ENCODE measurements at places on chromosomes 6 and 20.

DNA sequence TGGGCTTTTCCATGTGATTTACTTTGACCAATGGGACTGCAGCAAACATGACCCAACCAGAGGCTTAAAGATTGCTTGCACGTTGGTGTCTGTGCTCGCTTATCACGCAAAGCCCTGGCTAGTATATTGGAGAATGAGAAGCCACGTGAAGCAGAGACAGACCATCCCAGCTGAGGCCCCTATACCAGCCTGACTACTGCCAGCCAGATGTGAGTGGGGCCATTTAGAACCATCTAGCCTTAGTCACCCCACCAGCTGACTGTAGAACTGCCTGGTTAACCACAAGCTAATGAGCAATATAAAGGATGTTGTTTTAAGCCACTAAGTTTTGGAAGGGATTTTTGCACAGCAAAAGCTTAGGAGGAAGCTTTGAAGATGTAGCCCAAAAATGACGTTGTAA is 74.5 kb downstream of the MACROD2 start:
- DNase-seq, result peak; percentile 63

- peak; percentile 93 for DNase-seq
These were observed 156.1 kb downstream of the COL21A1 start for GRCh38 chr6:56091159-56091869.

DNA sequence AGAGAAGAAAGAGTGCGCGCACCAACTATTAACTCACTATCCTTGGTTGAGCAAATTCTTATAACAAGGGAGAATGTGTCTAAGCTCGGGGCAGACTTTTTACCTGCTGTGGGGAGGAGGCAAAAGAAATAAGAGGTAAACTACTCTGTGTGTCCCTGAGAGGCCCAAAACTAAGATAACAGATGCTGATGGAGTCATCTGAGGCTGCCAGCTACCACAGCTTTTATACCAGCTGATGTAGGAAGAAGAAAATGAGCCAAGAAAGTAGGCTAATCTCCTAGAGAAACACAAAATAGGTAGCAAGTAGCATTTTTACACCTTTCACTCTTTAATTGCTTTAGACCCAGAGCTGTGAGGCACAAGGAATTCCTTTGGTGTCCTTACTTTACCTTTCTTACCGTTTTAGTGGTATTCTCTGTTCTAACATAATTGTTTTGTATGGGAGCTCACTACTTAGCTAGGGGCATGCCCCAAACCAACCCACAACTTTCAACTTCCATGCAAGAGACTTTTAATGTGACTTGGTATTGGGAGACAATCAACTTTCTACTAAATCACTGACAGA is 27.8 kb upstream of the PIM1 start:
- DNase-seq, result no peak

DNA sequence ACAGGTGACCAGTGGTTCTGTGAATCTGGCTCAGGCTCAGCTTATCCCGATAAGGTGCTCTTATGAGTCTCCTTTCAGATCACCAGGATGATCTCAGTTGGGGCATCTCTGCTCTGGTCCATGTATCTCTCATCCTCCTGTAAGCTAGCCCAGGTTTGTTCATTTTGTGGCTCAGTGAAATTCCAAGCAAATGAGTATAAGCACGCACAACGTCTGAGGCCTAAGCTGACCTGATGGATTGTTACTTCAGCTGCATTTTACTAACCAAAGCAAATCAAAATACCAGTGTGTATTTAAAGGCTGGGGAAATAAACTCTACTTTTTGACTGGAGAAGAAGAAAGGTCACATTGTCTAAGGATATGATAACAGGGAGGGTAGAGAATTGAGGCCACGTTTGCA is 551.0 kb upstream of the BTBD3 start:
- DNase-seq, result peak; percentile 84

DNA sequence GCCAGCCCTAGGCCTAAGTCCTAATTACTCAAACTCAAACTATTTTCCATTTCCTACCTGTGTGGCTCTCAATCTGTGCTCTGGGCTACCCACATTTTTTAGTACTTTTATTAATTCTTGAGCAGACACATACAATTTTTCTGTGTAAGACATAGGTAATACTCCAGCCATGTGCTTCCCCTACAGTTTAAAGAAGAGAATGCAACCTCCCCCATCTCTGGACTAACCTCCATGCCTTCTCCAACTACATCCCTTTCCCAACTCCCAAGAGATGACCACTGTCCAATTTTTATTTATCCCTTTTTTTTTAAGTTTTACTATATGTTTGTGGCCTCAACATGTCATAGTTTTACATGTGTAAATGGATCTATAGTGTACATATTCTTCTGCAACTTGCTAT is 5.8 kb downstream of the HMGN4 start:
- peak; percentile 43 for DNase-seq

- DNase-seq, result peak; percentile 76
These were observed 107.7 kb upstream of the CDYL start for GRCh38 chr6:4668271-4669179.

GRCh38 chr6:153958860-153959259 is 80.2 kb upstream of the OPRM1 start:
- no peak for DNase-seq

GRCh38 chr6:63440057-63440456 is 120.3 kb upstream of the LGSN start:
- no peak for DNase-seq

- DNase-seq, result no peak
These were observed 45.5 kb upstream of the CCR6 start for GRCh38 chr6:167077241-167077932.

DNA sequence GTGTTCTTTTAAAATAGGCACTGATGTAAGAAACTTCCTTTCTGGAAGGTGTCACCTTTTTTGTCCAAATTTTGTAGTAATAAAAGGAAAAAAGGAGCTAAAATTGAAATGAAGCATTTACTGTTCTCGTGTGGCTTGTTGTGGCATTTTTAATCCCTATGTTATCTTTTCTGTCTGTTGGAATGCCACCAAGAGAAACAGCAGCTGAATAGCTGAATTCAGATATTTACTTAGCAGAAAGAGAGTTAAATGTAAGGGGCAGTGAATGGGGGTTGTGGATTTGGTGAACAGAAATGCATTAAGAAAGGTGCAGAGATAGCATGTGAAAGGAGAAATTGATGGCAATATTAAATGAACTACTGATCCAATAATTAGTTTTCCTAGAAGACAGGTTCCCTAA is 573.6 kb upstream of the EPHA7 start:
- DNase-seq, result no peak

DNA sequence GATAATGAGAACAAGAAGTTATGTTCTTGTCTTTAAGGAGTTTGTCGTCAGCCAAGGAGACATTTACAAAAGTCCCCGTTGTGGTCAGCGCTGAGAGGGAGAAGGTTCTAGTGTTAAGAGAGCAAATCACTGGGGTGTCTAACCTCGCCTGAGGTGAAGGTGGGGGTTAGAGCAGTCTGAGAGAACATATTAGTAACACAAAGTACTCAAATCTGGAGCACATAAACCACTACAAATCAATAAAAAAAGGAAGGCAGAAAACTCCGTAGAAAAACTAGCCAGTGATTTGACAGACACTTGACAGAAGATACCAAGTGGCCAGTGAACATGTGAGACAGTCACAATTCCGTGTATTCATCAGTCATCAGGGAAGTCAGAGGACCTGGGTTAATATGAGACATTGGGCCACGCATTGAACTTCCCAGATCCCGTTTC is 45.4 kb downstream of the CDS2 start:
- DNase-seq, result no peak

GRCh38 chr6:11055127-11055627 is 11.1 kb upstream of the ELOVL2 start:
- DNase-seq, result peak; percentile 81

DNA sequence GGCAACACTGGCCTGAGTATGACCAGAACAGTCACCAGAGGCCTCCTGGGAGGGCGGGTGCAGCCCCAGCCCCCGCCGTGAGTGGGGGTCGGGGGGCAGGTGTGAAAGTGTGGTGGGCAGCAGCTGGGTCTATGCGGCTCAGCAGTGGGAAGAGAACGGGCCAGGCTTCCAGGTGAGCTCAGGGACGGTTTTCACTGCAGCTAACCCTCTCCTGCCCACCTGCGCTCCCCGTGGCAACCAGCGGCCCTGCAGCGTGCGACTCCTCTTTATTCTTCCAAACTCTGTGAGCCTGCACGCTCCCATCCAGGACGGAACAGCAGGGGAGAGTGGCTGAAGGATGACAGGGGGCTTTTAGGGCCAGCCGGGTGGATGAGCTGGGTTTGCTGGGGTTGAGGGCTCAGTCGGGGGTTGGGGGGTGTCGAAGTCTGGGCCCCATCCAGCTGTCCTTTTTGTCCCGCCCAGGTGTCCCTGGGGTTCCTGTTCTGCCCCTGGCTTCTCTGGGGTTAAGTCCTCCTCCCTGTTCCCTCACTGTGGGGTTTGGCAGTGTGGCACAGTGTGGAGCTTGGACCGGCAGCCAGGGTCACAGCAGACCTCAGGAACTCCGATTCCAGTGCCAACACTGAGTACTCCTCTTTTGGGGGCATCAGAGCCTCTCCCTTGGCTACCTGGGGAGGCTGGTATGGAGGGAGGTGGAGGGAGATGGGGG is 859 bp upstream of the BIRC7 start:
- no peak for DNase-seq

DNA sequence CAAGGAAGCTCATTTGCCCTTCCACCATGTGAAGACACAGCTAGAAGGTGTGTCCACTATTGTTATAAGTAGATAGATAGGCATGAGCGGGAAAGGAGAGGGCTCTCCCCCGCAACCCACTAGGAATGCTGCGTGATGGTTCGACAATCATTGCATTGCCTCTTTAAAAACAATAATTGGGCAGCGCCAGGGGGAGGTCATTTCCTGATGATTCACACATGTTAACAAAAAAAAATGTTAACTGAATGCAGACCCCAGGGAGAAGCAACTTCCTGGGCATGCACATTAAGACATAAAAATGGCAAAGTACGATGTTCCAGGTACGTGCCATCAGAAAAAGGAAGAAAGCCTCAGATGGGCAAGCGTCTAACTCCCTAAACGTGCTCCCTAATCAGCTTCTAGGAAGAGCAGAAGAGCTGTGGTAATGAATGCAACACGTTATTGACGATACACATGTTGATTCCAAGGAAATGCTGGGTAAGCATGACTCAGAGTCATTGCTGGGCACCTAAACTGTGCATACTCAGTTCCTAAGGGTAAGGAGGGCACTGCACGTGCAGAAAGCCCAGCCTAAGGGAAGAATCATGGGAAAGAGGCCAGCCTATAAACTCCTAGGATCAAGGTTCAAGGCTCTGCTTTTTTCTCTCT is 113.7 kb downstream of the FAM217A start:
- peak; percentile 37 for DNase-seq

- no peak for DNase-seq
These were observed 6.3 kb downstream of the PPP1R3G start for GRCh38 chr6:5091210-5092069.

DNA sequence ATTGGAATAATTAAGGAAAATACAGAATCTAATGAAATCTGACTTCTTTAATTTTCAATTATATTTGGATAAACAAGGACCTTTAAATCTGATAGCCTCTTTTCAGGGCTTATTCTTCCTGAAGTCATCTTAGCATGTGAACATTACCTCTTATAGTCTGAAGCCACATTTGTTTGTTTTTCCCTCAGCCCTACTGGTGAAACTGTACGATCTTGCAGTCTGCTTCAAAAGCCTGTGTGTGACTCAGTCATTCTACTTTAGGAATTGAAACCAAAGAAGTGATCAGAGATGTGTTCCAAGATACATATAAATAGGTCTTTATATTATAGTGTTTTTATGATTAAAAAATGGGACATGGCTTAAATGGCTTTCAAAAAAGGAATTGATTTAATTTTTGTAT is 67.5 kb downstream of the MACROD2 start:
- peak; percentile 25 for DNase-seq

- no peak for DNase-seq
These were observed 413.5 kb downstream of the SYNE1 start for GRCh38 chr6:152223636-152224035.

DNA sequence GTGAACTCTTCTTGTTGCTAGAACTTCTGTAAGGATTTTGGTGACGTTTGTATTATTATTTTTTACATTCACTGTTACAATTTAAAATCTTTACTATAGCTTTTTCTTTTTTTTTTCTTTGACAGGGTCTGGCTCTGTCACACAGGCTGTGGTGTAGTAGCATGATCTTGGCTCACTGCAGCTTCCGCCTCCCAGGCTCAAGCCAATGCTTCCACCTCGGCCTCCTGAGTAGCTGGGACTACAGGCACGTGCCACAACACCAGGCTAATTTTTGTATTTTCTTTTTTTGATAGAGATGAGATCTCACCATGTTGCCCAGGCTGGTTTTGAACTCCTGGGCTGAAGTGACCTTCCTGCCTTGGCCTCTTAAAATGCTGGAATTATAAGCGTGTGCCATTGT is 21.2 kb downstream of the HECA start:
- DNase-seq, result no peak

DNA sequence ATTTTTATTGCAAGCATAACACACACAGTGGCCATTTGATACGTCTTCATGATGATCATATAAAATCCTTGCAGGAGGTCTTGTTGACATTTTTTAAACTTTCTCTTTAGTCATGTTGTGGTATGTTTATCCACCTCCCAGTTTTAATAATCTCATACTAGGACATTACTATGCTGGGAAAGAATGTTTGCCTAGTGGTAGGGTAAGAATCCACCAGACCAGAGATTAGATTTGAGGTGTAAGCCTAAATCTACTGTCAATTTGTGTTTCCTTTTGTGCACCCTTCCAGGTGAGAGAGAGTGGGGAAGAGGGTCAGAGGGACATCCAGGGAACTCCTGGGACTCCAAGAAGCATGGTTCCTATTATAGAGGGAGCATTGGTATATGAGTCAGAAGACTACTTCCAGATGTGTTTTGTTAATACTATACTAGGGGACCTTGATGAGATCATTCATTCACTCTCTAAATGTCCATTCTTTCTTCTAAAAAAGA is 298.3 kb upstream of the SASH1 start:
- DNase-seq, result peak; percentile 36

- peak; percentile 73 for DNase-seq
These were observed 10.5 kb upstream of the FAM83C start for GRCh38 chr20:35302421-35303335.

- DNase-seq, result no peak
These were observed 23.2 kb upstream of the SRF start for GRCh38 chr6:43147691-43148477.

DNA sequence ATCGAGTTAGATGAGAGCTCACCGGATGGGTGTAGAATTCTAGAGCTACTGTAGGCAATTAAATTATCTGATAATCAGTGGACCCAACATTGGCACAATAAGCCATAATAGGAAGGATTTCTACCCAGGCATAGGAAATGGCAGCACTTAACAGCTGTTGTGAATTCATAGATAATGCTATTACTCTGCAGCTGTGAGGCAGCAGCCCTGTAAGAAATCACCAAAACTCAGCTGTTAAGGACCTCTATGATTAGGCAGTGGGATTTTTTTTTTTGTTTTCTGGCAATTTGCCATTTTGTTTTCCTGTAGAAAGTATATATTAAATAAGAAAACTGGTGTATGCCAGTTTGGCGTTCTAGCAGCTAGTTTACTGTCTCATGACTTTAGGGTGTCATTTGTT is 609.1 kb upstream of the SLC35B3 start:
- no peak for DNase-seq

GRCh38 chr6:158686791-158687381 is 37.0 kb downstream of the SYTL3 start:
- DNase-seq, result no peak

DNA sequence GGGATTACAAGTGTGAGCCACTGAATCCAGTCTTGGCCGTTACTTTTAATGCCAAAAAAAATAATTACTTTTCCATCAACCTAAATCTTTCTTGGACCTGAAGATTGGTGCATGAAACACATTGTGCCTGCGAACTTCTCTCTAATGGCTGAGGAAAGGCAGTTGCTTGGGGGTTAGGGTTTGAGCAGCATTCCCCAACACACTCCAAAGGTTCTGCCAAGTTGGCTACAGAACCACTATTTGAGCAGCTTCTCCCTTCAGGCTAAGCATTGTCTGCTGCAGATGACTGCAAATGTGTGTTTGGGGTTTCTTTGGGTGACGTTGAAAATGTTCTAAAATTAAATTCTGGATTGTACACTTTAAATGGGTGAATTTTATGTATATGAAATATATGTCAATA is 6.3 kb upstream of the LBP start:
- DNase-seq, result no peak
